Activated naive CD8-positive, alpha-beta T cell treated with anti-CD3 and anti-CD28 coated beads for 36 hours (primary cell): ENCODE measurements at places on chromosomes 13 and 19.

GRCh38 chr13:114005206-114005724, 31.4 kb upstream of the C13orf46 start:
- DNase-seq, result no peak

GRCh38 chr13:48901781-48902180, 73.9 kb upstream of the FNDC3A start:
- DNase-seq, result no peak

DNA sequence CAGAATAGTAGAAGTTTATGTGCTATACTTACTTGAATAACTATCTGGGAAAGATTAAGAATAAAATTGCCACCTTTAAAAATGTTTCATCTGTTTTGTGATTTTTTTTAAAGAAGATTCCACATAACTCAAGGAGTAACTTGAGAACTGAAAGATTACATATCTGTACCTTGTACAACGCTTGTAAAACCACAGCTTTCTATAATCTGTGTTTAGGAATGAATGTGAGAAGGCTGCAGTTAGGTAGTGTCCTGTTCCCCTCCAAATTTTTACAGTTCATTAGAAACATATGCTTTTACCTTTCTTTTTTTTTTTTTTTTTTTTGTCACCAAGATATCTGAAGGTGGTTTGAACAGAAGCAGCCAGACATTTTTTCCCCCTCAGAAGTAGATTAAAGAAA, 312.8 kb upstream of the GPC6 start:
- DNase-seq, result no peak

DNA sequence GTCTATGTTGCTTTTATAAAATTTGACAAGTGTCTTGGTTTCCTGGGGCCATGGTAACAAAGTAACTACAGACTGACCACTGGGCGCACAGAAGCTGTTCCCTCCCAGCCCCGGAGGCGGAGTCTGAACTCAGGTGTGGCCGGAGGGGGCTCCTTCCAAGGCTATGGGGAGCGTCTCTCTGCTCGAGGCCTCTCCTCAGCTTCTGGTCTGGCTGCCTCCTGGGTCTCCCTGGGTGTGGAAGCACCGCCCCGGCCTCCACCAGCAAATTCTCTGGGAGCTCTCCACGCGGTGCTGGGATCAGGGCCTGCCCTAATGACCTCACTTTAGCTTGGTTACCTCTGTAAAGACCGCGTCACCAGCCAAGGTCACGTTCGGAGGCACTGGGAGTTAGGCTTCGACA, 45.7 kb upstream of the F7 start:
- no peak for DNase-seq

- peak; percentile 76 for DNase-seq
Observed at GRCh38 chr19:55467236-55468053, 2.9 kb upstream of the C19orf85 start.

GRCh38 chr19:1387684-1388636, 4.3 kb downstream of the NDUFS7 start:
- DNase-seq, result no peak

- DNase-seq, result no peak
Observed at GRCh38 chr13:21347753-21348318, 111.3 kb downstream of the ZDHHC20 start.

GRCh38 chr19:1942078-1942933, 1.3 kb downstream of the CSNK1G2 start:
- peak; percentile 81 for DNase-seq

GRCh38 chr13:65613004-65613403, 1617.1 kb downstream of the PCDH9 start:
- no peak for DNase-seq

- no peak for DNase-seq
Observed at GRCh38 chr13:101944521-101944920, 457.3 kb downstream of the FGF14 start.

- DNase-seq, result no peak
Observed at GRCh38 chr19:2653710-2654707, 48.5 kb downstream of the GNG7 start.

DNA sequence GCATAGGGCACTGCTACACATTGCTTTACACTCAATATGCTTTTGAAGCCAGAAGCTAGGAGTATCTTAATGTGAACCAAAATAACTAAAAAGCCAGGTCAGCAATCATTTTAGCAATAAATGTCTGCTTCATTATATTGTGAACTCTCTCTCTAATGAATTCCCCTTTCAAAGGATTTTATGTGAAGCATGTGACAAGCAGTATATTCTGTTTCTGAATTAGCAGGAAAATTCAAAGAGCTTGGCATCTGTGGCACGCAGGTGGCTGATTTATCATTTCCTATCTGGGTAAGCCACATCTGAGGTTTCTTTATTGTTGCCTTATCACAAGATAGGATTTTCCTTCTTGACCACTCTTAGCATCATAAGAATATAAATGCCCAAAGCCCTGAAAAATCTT, 56.8 kb upstream of the KLF12 start:
- peak; percentile 8 for DNase-seq

DNA sequence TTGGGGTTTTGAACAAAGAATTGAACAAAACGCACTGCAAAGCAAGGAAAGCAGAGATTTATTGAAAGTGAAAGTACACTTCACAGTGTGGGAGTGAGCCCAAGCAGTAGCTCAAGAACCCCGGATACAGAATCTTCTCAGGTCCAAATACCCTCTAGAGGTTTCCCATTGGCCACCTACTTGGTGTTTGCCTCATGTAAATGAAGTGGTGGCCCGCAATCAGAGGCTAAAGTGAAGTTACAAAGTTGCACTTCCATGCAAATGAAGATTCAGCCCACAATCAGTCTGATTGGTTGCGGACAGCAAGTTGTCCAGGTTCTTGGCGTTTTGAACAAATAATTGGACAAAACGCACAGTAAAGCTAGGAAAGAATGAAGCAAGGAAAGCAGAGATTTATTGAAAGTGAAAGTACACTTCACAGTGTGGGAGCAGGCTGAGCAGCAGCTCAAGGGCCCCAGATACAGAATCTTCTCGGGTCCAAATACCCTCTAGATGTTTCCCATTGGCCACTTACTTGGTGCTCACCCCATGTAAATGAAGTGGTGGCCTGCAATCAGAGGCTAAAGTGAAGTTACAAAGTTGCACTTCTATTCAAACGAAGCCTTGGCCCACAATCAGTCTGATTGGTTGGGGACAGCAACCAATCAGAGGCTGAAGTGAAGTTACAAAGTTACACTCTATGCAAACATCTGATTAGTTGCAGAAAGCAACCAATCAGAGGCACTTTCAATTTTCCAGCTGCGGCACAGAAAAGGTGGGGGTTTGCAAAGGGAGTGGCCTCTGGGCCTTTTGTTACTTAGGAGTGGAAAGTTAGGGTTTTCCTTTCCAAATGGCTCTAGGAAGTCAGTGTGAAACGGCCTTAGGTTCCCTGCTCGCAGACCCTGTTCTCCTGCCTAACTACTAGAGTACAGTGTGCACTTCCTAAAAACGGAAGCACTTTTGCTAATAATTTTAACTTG, 4.8 kb upstream of the TM9SF2 start:
- DNase-seq, result peak; percentile 73

DNA sequence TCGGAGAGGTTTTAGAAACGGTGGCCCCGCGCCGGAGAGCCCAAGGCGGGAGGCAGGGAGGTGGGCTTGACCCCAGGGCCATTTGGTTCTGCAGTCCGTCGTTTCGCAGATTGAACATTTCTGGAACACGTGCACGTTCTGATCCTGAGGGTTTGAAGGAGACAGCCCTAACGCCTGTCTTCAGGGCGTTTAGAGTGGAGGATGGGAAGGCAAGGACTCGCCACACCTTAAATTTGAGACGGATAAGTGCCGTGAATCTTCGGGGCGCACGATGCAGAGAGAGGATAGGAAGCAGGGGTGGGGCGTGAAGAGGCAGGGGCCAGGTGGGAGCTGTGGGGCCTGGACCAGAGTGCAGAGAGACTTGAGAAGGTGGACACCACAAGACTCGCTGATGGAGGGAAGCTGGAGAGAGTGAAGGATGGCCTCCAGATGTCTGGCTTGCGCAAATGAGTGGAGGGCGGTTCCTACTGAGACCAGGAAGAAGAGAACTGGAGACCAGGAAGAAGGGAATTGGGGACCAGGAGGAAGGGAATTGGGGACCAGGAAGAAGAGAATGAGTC, 804 bp upstream of the MIER2 start:
- DNase-seq, result no peak

GRCh38 chr19:18939922-18940768, 872 bp downstream of the HOMER3 start:
- DNase-seq, result peak; percentile 11

DNA sequence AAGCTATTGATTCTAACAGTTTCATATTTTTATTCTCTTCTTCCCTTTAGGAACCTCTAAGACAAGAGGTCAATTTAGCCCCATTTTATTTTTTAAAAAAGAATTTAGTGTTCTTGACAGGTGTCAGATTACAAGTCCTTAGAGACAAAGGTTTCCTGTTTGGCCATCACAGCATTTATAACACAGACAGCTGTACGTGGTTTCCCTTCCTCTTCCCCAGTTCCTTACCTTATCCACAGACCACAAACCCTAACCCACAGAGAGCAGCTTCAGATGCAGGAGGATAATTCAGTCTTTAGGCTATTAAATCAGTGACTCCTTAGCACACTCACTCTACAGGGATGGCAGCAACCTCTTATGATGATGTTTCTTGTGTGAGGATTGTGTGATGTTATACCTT, 1210.1 kb downstream of the DIAPH3 start:
- no peak for DNase-seq

- DNase-seq, result peak; percentile 43
Observed at GRCh38 chr19:48997972-48998371, 4.3 kb downstream of the RUVBL2 start.

DNA sequence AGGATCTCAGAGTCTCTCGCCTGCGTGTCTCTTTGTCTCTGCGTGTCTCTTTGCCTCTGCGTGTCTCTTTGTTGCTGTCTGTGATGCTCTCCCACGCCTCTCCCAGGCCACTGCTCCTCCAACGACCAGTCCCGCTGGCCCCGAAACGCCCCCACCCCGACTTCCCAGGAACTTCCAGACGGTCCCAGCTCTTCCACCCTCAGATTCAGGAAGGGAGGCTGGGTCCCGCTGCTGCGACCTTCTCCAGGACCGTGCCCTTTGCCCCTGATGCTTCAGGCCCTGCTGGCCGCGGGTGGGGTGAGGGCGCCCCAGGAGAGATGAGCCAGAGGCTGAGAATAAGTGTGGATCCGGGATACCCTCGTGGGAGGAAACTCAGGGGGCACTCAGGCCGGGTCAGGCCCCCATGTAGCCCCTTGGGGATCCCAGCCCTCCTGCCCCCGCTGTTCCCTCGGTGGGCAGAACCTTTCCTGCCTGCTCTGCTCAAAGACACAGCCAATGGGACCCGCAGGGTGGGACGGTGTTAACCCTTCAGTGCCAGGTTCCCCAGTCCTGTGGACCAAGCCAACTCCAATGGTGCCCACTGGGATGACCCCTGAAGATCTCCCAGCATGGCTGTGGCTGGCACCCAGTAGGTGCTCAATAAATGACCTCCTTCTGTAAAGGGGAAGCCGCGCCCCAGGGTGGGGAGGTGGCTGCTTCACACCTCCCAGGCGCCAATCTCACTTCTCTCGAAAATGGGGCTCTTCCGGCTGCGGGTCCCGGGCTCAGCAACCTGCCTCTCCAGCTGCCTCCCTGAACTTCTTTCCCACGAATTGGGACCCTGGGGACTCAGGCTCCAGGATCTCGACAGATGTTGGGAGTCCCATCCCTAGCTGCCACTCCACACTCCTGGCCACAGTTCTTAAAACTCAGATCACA, 1.5 kb upstream of the S1PR5 start:
- no peak for DNase-seq

- no peak for DNase-seq
Observed at GRCh38 chr13:66577358-66577757, 652.8 kb downstream of the PCDH9 start.

DNA sequence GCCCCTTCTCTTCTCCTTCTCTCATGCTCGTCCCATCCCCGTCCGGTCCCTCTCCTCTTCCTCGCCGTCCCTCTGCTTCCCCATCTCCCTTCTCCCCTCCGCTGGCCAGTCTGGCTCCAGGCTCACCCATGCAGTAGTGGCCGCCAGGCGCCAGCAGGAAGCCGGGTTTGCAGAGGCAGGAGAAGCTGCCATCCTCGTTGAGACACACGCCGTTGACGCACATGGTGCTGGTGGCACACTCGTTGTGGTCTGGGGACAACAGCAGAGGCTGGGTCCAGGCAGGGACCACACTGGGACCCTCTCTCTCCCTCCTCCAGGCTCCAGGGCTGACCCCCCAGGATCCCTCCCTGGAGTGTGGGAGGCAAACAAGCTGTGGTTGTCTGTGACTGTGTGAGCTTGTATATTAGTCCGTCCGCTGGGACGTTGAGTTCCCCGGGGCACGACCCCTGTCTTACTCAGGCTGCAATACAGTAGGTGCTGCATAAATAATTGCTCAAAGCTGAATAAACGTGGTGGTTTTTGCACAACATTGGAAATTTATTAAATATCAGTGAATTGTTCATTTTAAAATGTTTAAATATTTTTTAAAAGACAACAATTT, 16.4 kb downstream of the FBN3 start:
- no peak for DNase-seq

DNA sequence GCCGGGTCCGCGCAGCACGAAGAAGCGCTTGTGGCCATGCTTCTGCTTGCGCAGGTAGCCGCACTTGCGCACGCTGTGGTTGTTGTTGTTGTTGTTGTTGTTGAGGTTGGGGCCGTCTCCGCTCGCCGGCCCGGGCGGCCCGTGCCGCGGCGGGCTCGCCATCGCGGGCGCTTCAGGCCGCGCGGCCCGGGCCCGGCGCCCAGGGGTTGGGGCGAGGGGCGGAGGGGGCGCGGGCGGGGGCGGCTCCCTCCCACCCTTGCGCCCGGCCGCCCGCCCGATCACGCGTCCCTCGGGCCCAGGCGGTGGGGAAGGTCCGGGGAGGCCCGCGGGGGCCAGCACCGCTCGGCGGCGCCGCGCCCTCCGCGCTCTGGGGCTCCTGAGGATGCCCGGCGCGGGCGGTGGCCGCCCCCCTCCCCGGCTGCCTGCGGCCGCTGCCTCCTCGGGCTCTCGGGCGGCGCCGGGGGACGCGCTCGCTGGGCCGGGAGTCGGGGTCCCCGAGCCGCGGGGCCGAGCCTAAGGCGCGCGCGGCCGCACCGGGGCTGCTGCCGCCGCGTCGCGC, 412 bp downstream of the IRS2 start:
- no peak for DNase-seq

GRCh38 chr19:47518139-47518538, 3.3 kb upstream of the NAPA start:
- peak; percentile 74 for DNase-seq

DNA sequence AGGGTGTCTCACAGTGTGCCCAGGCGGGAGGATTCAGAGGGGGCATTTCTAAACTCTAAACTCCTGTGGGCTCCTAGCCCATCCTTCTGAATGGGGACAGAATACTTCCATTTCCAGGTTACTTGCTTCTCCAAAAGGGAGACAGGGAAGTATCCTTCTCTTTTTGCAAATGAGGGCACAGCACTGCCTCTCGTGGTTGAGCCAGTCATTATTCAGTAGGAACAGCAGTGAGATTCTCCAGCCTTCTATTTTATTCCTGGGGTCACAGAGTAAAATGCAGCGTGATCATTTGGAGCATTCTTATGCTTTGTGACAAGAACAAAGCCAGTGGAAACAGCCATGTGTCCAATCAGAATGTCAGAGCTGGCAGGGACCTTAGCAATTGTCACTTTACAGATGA, 15.7 kb upstream of the TSHZ3 start:
- no peak for DNase-seq
